ENCODE measurements at places on chromosomes 1 and 21.

- no peak for DNase-seq
Observed at GRCh38 chr1:166112425-166112824, 54.4 kb downstream of the FAM78B start.

DNA sequence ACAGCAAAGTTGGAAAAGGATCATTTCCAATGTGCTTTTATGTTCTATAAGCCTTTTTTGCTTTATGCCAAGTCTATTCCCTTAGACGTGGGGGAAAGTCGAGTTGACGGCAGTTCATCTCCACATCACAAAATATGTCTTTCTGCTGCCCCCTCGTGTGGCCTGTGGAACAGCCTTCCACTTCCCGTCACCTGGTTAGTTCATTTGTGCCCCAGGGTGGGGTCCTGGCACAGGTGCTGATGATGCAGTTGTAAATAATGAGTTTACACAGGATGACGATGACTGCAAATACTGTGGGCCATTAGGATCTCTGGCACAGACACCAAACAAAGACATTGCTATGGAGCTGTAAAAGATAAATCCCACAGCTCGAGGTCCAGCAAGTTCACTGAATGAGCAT lies 10.0 kb upstream of the OTUD3 start:
- DNase-seq, result no peak

DNA sequence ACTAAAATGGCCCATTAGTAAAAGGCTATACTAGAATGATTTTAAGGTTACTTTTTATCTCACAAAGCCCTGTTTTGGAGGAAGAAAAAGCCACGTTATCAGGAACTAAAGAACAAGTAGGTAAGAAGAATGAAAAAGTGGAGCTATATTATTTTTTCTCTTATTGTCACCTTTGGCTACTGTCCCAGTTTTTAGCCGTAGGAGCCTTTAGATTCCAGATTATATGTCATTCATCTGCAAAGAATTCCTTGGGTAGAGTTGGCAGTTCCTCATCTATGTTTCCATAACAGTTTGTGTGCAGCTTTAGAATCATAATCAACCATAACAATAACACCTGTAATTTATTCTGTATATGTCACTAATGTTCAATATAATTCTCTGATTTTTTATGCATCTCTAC lies 83.8 kb downstream of the TPR start:
- DNase-seq, result no peak

- no peak for DNase-seq
Observed at GRCh38 chr1:171180670-171181069, 4.4 kb upstream of the FMO2 start.

DNA sequence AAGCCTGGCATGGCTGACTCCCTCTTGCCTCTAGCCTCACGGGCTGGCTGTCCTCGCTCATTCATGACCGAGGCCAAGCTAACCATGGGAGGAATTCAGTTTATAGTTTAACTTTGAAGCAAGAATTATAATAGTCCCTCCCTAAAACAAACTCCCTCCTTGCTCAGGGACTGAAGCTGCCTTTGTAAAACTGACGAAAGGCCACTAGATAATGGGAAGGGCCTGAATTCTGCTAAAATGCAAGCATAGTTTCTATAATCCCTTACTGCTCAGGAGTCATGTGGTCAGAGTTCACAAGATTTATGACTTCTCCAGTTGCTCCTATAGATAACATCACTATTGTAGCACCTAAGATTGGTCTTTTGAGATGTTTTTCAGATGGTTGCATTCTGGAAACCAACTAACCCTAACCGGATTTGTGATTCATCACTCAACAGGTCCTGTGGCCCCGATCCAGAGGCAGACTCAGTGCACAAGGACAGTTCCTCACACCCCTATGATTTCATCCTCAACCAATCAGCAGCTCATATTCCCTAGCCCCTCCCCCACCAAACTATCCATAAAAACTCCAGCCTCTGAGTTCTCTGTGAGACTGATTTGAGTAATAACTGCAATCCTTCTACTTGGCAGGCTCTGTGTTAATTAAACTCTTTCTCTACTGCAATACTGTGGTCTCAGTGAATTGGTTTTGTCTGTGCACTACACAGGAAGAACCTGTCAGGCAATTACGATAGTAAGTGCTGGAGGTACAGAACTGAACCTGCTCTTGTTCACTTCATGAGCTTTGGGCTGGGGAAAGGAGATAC lies 26.4 kb downstream of the HHIPL2 start:
- no peak for DNase-seq

DNA sequence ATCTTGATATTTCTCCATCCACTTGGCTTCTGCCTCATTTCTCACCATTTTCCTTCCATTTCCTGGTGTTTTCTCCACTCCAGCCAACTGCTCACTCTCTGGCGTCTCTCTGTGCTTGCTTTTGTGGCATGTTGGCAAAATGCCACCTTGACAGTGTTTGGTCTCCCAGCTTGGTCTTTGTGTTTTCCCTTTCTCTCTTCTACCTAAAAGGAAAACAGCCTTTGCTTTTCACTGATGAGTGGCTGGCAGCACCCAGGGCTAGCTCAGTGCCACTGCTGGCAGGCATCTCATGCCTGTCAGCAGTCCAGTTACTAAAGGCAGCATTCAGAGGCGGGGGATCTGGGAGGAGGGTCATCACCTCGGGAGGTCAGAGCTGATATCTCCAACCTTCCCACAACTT lies 55.3 kb upstream of the DSCAM start:
- DNase-seq, result no peak

DNA sequence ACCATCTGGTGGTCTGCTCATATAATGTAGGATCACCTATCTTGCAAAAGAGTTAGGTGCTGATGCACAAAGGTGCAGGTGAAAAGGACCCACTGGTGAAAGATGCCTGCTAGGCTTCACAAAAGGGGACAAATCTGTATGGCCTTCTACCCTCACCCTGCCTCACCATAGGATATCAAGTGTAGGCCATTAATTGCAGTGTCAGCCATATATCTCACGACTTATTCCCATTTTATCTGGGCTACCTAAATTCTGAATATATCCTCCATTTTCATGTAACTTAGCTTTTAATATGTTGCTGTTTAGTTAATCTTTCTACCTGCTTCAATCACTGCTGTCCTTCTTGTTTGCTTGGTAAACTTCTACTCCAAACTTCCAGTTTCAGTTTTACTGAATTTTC lies 84.2 kb upstream of the DPH5 start:
- DNase-seq, result no peak

- DNase-seq, result no peak
Observed at GRCh38 chr1:37240897-37241296, 206.6 kb upstream of the GRIK3 start.

- DNase-seq, result no peak
Observed at GRCh38 chr1:52368383-52369172, 2.6 kb upstream of the CC2D1B start.

DNA sequence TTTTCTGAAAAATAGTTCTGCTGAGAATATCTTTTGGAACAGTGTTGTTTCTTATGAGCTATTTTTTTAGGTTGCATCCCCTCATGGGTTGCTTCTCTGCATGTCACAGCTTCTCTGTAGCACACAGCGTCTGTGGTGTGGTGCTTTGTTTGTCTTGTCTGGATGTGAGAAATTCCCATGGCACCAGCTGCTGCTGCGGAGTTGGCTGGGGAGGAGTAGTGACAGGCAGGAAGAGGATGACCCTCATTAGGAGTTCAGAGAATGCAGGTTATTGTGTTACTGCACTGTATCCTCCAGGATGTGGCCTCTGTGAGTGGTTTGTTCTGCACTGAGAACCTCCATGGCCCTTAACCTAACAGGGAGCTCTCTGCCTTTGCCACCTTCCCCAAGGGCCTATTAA lies 64.8 kb downstream of the TSEN15 start:
- DNase-seq, result no peak

GRCh38 chr1:84774669-84775534 lies 84.6 kb upstream of the SSX2IP start:
- DNase-seq, result no peak

- no peak for DNase-seq
Observed at GRCh38 chr21:32757804-32758203, 13.8 kb downstream of the PAXBP1 start.

- no peak for DNase-seq
Observed at GRCh38 chr1:92698932-92699331, 86.0 kb downstream of the EVI5 start.

DNA sequence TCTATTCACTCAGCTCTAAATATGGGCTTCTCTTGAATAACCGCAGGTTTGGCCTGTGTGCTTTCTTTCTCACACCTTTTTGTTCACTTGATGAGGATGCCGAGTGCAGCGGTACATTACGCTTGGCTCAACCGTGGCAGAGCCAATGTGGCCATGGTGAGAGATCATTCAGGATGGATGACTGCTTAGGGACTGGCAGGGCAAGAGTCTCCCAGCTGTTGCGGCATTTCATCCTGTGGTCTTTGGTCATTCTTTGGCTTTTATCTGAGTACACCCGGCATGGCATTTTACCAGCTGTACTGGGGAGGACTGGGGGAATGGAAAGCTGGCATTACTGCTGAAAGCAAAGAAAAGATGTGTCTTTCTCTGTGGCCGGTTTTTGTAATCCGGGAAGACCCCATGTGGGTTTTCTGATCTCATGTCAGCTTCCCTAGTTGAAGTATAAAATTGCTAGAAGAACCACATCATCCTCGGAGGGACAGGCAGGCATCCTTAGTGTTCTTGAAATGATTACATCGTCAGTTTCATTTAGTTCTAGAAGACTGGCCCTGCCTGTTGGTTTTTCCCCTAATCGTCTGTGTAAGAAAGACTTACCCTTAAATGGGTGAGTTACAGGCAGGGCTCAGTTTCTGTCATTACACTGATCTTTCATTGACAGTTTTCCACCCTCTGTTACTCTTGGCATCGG lies 15.1 kb downstream of the PCP4 start:
- DNase-seq, result no peak

GRCh38 chr1:70034403-70034802 lies 171.0 kb downstream of the LRRC40 start:
- no peak for DNase-seq

GRCh38 chr1:110829955-110830553 lies 42.9 kb upstream of the CD53 start:
- DNase-seq, result no peak

- no peak for DNase-seq
Observed at GRCh38 chr1:169833179-169833901, 38.6 kb upstream of the METTL18 start.

GRCh38 chr1:93698329-93699048 lies 16.9 kb upstream of the BCAR3 start:
- DNase-seq, result no peak

Measured in stimulated activated CD8-positive, alpha-beta memory T cell treated with anti-CD3 and anti-CD28 coated beads, Interleukin-15, amount 100 ng/mL, for 24 hours (primary cell).